HT-29 (cell line): ENCODE measurements at places on chromosomes 2 and 18.
A peak's percentile ranks its signal among the peaks of the same experiment; 100 is the strongest.

GRCh38 chr2:106282462-106283170 is 88.5 kb upstream of the UXS1 start:
- DNase-seq = no peak

DNA sequence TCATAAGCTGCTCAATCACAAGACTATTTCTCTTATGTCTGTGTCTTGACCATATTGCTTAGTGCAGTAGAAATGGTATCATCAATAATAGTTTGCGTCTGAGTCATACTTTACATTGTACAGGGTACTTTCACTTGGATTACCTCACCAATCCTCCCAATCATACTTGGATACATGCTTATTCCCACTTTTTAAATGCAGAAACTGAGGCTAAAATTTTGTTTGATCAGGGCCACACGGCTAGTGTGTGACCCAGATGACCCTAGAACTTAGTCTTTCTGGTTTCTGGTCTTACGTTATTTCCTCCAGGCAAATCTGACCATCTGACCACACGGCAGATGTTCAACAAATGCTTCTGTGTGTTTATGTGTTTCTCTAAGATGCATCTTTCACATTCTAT is 23.8 kb upstream of the CCL20 start:
- DNase-seq = no peak

GRCh38 chr2:128472789-128473174 is 154.1 kb upstream of the HS6ST1 start:
- no peak for DNase-seq

DNA sequence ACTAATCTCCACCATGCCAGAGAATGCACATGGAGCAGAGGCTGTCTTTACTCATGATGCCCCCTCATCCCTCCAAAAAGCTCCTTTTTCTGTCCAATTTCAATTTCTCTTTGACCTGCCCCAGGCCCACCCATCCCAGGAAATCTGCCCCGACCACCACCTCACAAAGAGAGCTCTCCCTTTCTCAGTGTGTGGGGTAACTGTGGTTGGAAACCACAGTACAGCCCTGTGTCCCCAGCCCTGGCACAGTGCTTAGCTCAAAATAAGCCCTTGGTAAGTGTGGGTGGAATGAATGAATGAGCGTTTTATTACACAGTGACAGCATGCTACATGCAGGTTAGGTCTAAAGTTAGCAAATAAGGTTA is 43.7 kb upstream of the CAB39 start:
- no peak for DNase-seq

- DNase-seq = no peak
These were observed 891 bp upstream of the FTCDNL1 start for GRCh38 chr2:199851883-199852282.

GRCh38 chr18:36086186-36086585 is 18.8 kb upstream of the RPRD1A start:
- no peak for DNase-seq

GRCh38 chr2:32161296-32161695 is 4.4 kb upstream of the SLC30A6 start:
- no peak for DNase-seq

GRCh38 chr2:240960309-240960970 is 38.0 kb upstream of the SNED1 start:
- no peak for DNase-seq

- DNase-seq = no peak
These were observed 19.6 kb upstream of the RPL31 start for GRCh38 chr2:100982431-100982861.

DNA sequence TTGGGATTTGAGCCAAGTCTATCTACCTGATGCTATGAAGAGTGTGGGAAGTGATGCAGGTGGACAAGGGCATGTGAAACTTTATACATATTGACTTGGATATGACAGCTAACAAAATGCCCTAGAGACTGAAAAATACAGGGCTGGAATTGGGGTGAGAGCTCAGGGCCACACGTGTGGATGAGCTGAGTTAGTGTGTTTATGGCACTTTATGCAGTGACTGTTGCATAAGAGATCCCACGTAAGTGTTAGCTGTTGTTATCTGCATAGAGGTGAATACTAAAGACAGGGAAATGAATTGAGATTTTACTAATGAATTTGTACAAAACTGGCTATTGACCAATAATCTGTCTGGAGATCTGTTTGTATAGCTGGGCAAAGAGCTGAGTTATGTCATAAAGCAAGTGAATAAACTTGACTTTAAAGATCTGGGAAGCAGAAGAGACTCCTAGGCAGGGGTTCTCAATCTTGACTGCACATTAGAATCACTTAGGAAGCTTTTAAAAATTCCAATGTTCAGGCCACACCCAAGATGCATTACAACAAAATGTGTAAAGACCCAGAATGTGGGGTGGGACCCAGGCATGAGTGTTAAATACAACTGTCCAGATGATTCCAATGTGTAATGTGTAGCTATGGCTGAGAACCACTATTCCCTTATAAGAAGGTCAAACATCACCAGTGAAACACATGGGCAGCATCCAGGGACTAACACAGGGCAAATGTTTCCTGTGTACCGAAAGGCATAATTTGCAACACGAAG is 74.2 kb upstream of the STK17B start:
- DNase-seq = no peak

- no peak for DNase-seq
These were observed 570 bp upstream of the ECEL1 start for GRCh38 chr2:232488097-232488711.

DNA sequence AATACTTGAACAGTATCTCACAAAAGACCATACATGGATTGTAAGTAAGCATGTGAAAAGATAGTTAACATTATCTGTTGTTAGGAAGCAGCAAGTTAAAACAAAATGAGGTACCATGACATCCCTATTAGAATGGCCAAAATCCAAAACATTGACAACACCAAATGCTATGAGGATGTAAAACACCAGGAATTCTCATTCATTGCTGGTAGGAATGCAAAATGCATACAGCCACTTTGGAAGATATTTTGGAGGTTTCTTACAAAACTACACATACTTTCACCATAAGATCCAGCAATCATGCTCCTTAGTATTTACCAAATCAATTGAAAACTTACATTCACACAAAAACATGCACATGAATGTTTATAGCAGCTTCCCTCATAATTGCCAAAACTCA is 30.9 kb upstream of the ICOS start:
- no peak for DNase-seq

GRCh38 chr2:122251566-122251965 is 496.1 kb downstream of the TSN start:
- no peak for DNase-seq

- no peak for DNase-seq
These were observed 197.9 kb downstream of the HRH4 start for GRCh38 chr18:24658302-24658701.

DNA sequence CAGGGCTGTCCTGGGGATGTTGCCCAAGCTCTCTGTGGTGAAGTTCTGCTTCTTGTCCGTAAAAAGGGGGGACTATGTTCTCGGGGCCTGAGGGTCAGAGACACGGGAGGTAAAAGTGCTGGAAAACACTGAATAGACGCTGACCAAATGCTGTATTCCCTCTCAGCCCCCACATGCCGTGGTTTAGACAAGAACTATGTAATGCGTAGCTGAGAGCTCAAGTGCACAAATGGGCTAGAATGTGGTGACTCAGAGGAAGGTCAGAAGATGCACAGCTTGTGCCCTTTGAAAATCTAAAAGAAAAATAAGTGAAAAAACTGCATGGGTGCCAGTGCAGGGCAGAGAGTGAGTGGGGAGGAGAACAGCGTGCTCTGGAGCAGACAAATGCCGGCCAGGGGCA is 80.3 kb upstream of the MAP4K4 start:
- DNase-seq = no peak

DNA sequence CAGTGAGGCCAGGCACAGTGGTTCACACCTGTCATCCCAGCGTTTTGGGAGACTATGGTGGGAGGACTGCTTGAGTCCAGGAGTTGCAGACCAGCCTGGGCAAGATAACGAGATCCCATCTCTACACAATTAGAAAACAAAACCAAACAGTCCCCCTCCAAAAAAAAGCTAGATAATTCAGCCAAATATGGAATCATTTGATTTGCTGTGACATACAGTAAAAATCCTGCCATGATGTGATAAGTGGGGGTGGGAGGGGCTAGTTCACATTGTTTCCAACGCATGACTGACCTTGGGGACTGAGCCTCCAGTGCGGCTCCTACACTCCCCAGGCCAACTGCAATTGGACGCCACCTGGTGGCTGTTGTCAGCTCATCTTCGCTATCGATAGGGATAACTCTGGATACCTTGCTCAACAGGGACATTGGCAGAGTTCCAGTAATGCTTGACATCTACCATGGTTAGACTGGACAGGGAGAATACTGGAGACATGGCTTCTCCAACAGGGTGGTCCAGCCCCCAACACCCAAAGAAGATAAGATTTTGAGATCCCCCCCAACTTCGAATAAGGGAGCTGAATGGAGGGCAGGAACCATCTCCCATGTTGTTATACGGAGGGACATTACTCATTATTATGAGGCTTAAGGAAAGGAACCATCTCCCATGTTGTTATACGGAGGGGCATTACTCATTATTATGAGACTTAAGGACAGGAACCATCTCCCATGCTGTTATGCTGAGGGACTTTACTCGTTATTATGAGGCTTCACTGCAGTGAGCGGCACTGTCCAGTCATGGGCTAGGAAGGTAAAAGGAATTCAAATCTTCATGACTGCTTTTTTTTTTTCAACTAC is 135.9 kb downstream of the TGIF1 start:
- DNase-seq = peak; percentile 99
